Suppressor macrophage treated with lipopolysaccharide for 1 hour (primary cell): ENCODE measurements at places on chromosomes 3 and 15.

DNA sequence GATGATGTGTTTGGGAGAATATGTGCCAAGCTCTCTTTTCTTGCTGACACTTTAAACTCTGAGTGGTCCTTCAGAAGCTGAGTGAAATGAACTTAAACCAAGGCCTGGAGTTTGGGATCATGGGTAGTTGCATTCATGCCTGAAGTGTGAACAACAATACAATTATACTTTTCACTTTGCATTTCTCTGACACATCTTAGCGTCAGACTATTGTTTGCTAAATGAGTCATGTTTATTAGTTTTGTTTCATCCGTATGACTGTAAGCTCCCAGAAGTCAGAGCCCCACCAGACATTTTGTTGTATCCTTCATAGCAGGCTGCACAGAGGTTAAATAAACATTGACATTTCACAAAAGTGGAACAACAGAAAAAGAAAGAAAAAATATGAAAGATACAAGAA, 542.6 kb downstream of the TUSC7 start:
- no peak for DNase-seq

DNA sequence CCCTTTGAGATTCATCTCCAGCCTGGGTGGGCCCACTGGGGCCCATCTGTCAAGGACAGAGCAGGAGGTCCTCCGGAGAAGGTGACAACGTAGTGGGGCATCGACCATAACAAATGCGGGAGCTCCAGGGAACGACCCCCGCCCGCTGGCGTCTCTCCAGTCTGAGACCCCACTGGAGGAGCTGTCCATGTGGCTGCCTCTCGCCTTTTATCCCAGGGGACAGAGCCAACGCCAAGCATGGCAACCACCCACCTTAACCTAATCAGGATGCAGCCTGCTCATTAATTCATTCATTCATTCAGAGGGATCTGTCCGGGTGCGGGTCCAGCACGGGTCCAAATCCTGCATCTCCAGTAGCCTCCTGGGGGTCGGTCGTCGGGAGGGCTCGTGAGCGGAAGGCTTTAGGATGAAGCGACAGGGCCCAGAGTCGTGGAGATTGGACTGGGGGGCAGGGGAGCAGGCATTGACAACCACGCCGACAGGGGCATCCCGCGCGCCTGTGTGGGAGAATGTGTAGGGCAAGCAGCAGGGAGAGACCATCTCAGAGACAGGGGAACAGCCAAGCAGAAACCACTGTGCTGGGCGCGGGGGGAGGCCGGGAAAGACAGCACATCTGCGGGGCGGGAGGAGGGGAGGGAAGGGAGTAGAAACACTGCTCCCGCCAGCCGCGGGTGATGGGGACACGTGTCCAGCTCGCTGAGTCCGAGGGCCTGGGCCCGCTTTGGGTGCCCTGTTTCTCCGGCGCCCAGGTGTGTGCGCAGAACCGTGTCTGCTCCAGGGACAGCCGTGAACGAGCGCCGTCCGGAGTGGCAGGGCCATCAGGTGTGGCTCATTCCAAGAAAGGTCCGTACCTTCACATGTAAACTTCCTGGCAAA, 1.9 kb downstream of the PIGZ start:
- no peak for DNase-seq

DNA sequence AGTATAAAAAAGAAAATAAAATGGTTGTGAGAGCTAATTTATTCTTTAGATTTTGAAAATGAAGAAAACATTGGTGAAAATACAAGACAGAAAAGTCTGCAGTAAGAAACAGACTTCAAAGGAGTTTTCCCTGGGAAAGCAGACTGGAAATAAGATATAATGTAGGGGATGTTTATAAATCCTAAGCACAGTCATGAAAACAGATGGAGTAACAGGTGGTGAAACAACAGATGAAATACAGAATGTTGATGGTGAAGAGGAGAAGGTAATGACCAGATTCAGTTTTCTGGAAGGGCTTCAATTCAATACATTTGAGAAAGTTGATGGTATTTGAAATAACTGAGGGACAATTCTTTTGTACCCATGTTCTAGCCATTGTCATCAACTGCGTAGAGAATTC, 353.9 kb downstream of the CHL1 start:
- no peak for DNase-seq

DNA sequence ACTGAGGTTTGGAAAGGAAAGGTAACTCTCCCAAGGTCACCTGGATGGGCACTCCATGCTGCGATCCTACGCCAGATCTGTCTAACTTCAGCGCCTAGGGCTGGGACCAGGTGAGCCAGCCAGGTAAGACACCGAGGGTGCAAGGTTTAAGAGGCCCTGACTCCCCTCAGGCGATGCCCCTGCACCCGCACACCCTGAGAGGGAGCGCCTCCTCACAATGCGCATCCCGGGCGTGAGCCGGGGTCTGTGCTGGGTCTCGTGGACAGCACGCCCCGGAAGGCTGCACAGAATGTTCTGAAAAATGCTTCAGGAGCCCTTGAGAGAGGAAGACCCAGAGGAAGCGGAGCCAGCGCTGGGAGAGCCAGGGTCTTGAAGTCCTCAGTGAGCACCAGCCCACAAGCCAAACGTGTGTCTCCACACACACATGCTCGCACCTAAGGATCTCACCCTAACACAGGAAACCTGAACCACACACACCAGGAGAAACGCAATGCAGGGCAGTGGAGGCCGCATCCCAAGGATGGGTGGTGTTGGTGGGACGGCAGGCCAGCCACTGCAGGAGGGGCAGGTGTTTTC, 142.0 kb downstream of the ADAMTS17 start:
- no peak for DNase-seq

- peak; percentile 35 for DNase-seq
These were observed 32.3 kb upstream of the CYP11A1 start for GRCh38 chr15:74399511-74400312.

GRCh38 chr3:13025090-13025489, 48.1 kb downstream of the IQSEC1 start:
- DNase-seq = peak; percentile 93

DNA sequence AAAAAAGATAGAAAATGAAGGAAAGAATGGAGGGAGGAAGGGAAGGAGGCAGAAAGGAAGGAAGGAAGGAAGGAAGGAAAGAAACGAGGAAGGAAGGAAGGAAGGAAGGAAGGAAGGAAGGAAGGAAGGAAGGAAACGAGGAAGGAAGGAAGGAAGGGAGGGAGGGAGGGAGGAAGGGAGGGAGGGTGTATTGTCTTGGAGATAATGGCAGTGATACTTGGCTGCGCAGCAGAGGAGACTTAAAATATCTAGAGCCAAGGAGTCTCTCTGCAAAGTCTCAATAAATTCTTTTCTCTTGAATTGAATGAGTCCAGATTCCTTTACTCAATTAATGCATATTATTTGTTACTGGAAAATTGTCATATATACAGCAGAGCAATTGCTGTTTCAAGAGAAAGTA, 1059.7 kb downstream of the ZPLD1 start:
- no peak for DNase-seq

- peak; percentile 24 for DNase-seq
These were observed 193.6 kb downstream of the UBE2E2 start for GRCh38 chr3:23396746-23397145.

GRCh38 chr3:29415482-29416223, 134.8 kb downstream of the RBMS3 start:
- DNase-seq = no peak

DNA sequence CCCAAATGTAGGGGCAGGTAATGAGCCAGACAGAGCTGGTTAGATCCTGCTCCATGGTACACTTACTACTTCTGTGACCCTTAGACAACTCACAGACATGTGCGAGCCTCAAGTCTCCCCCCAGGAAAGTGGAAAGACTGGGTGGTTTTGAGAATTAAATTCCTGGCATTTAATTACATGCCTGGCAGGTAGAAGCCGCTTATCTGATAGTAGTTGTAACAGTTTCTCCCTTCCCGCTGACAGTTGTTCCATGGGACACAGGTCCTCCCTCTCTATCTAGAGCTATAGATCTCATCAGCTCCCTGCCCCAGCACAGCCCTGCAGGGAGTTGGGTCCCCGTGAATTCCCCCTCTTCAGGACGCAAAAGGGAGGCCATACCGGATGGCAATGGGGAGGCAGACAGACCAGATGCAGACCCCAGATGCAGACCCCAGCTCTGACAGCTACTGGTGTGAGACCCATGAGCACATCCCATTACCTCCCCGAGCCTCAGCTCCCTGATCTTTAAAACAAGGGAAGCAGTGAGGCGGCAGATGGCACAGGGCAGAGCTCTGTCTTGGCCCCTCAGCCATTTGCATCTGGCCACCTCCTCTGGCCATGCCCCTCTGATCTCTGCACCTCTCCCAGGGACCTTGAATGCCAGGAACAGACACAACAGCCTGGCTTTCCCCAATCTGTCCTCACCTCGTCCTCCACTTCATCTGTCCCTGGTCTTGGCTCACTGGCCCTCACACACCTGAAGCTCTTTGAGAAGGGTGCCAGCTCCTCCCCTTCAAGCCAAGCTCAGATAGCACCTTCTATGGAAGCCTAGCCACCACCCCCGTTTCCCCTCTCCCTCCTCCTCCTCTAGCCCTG, 34.1 kb upstream of the NR2C2 start:
- no peak for DNase-seq

DNA sequence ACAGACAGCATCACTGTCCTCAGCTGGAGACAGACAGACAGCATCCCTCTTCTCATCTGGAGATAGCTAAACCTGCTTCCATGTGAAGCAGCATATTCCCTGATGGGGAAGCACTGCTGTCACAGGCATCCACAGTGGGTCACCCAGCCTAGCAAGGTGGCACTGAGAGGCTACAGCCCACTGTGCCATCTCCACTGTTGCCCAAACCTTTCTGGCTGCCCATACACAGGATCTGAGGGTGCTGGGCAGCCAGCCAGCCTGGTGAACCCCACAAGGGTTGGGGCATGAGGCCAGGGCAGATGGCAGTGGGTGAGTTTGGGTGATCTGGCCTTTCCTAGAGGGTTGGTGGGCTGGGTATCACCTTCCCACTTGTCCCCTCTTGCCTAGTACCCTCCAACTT, 11.7 kb downstream of the CHST13 start:
- DNase-seq = no peak
